ENCODE measurements at places on chromosomes 13 and 19.

GRCh38 chr13:113238536-113238935 is 29.1 kb downstream of the CUL4A start:
- no peak for DNase-seq

GRCh38 chr19:7869910-7870511 is 4.2 kb downstream of the PRR36 start:
- no peak for DNase-seq

- no peak for DNase-seq
Measured at GRCh38 chr13:33050161-33050560, 33.9 kb downstream of the KL start.

DNA sequence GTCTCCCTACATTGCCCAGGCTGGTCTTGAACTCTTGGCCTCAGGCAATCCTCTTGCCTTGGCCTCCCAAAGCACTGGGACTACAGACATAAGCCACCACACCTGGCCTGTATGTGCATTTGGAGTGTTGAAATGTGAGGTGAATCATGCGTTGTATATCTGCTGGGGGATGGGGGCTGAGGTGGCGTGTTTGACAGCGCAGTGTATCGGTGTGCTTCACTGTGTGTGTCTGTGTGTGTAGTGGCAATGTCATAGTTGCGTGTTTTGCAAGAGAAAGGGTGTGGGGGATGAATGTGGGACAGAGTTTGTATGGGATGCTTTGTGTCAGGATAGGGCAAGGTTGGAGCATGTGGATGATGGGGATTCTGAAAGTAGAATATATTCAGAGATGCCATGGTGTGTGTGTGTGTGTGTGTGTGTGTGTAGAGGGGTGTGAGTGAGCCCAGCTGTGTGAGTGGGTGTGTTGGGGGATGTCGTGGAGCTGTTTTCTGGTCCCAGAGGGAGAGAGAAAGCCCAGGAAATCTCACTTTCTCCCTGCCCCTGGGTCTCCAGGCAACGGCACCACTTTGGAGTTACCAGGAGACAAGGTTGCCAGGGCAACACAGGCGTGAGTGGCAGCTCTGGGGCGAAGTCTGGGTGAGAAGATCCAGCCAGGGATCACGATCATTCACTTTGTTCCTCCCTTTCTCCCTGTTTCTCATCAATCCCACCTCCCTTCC is 1.1 kb upstream of the SWSAP1 start:
- DNase-seq = no peak

DNA sequence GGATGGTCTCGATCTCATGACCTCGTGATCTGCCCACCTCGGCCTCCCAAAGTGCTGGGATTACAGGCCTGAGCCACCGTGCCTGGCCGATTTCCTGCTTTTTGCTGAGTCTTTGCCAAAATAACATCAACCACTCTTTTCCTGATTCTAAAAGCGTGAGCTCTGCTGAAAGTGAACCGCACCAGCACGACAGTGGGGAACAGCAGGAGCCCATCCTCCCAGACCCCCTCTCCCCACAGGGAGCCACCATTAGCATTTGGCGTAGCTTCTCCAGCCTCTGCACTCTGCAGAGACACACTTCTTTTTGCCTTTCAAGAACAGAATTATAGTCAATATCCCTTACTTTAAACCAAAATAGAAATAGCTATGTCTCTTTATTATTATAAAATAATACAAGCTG is 41.3 kb downstream of the MYH14 start:
- no peak for DNase-seq

DNA sequence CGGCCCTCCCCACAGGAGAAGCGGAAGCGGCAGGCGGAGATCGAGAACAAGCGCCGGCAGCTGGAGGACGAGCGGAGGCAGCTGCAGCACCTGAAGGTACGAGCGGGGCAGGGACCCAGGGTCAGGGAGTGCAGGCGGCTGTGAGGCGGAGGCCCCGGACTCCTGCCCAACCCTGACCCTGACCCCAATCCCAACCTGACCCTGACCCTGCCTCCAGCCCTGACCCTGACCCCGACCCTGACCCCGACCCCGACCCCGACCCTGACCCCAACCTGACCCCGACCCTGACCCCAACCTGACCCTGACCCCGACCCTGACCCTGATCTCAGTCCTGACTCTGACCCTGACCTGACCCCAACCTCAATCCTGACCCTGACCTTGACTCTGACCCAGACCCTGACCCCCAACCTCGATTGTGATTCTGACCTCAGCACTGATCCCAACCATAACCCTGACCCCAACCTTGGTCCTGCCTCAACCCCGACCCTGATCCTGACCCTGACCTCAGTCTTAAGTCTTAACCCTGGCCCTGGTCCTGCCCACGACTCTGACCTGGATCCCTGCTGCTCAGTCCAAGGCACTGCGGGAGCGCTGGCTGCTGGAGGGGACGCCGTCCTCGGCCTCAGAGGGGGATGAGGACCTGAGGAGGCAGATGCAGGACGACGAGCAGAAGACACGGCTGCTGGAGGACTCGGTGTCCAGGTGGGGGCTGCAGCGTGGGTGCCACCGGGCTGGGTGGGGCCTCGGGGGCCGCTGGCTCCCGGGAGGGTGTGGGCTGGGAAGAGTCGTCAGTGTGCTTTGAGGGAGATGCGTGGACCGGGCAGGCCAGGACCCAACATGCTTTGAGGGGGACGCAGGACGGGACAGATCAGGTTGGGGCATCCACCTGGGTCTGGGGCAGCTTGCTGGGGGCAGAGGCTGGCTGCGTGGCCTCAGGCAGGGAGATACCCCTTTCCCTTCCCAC is 18.5 kb downstream of the PALM start:
- DNase-seq = no peak

DNA sequence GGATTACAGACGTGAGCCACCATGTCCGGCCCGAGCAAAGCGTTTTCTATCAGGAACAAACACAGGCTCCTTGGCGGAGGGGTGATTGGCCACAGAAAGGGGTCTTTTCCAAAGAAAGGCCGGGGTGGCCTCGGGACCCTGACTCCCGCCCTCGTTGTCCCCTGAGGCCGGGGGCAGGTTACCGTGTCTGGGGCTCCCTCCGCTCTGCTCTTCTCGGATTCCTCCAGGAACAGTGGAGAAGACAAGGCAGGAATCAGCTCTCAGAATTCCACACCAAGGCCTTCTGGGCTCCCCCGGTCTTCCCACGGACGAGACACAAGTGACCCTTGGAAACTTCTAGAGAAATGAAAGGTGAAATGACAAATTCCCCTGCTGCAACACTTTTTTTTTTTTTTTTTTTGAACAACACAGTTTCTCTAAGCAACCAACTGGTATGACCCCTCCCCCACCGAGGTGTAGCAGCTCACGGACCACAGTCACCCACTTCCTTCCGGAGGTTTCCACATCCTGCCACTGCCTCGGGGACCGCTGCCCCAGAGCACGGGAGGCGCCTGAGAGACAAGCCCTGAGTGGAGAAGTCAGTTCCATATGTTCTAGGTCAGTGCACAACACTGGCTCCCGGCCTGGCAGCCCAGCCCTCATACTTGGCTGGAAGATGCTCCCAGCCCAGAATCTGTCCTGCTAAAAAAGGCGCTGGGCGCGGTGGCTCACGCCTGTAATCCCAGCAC is 11.0 kb downstream of the MOB3A start:
- peak; percentile 90 for DNase-seq

- no peak for DNase-seq
Measured at GRCh38 chr13:107117327-107118012, 549.5 kb upstream of the ARGLU1 start.

DNA sequence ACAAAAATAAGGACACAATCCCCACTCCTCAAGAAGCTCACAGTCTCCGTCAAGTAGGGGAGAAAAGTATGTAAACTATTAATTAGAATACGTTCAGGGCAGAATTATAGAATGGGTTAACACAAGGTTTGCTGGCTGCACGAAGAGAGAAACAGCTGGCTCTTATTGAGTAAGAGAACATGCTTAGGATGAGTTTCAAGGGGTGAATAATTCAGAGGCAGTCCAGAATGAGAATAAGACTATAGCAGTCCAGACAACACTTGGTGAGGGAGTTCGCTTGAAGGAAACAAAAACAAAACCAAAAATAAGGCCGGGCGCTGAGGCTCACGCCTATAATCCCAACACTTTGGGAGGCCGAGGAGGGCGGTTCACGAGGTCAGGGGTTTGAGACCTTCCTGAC is 61.9 kb downstream of the THSD1 start:
- DNase-seq = no peak

DNA sequence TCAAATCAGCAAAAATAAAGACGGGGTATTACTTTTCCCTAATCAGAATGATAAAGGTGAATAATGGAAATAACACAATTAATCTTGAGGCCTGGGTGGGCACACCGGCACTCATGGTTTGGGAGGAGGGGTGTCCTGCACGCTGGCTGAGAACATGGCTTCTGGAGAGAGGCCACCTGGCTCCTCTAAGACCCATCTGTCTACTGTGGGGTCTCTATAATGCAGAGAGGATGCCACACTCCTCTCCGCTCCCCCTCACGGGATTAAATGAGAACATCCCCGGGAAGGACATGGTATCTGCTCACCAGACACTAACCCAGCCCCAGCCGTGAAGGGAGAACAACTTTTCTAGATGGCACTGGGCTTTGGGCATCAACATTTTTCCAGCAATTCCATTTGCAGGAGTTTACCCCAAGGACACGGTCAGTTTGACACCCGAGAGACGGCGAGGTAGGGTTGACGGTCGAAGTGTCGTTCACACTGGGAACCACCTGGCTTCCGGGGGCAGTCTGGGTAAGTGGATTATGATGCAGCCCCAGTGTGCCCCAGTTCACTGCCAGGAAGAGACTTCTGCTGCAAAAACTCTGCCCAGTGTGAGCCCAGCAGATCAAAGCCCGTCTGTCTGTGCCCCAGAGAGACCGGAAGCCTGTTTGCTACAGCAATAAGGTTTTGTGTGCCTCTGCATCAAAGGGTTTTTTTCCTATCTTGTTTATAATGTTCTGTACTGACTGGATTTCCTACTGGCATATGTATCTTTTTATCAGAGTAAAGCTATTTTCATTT is 56.6 kb downstream of the CEBPG start:
- no peak for DNase-seq

DNA sequence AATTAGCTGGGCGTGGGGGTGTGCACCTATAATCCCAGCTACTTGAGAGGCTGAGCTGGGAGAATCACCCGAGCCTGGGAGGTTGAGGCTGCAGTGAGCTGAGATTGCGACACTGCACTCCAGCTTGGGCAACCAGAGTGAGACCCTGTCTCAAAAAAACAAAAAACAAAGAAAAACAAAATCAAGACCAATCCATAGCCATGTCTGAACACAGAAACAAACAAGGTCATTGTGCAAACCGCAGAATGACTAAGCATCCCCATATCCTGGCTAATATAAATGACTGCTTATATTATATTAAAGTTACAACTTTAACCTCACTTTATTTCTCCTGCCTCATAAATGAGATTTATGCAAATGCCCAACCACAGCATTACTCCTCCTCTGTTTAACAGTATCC is 2.3 kb upstream of the LYPD3 start:
- no peak for DNase-seq

All from stimulated activated CD4-positive, alpha-beta T cell treated with anti-CD3 and anti-CD28 coated beads, Interleukin-2, amount 100 ng/mL, for 48 hours (primary cell).